ENCODE measurements at places on chromosomes 6 and 20.
A peak's percentile ranks its signal among the peaks of the same experiment; 100 is the strongest.

DNA sequence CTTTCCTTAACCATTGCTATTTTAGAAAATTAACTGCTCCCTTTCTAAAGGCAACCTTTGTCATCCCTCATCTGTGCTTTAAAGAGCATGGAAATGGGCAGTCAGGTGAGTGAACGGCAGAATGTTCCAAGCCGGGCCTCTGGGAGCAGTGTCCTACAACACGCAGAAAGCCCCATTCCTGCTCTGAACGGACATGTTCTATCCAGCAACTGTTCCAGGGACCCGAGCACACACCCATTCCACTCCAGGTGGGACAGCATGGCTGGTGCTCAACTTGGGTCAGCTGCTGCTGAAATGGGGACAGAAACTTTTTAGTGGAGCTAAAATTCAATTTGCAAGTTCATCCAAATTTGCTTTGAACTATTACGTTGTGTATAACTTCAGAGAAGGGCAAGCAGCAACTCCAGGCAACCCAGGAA lies 26.7 kb downstream of the DIDO1 start:
- DNase-seq, result no peak

DNA sequence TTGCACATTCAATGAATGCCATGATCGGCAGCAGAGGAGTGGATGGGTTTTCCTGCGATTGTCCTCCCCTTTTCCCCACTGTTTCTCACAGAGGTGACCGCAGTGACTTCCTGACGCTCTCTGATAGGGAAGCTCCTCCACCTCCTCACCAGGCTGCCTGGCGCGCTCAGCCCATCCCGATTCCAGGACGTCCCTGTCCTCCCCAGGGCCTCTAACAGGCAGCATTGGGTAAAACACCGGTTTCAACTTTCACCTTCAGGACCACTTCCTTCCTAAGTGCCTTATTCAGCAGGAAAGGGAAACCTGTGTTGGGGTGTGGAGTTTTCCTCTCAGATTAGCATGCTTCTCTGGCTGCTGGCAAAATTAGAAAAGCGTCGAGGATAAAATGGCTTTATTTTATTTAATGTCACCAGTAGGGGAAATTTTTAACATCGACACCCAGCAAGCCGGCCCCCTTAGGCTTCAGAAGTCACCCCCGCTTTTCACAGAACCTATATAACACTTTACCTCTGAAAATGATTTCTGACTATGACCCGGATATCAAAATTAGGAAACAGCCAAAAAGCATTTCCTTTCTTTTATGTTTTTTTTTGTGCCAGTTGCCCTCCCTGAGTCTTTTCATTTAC lies 570.4 kb upstream of the GJE1 start:
- DNase-seq, result no peak

GRCh38 chr6:20409427-20409971 lies 7.8 kb downstream of the E2F3 start:
- no peak for DNase-seq

GRCh38 chr6:80674669-80675068 lies 568.2 kb downstream of the BCKDHB start:
- DNase-seq, result no peak

DNA sequence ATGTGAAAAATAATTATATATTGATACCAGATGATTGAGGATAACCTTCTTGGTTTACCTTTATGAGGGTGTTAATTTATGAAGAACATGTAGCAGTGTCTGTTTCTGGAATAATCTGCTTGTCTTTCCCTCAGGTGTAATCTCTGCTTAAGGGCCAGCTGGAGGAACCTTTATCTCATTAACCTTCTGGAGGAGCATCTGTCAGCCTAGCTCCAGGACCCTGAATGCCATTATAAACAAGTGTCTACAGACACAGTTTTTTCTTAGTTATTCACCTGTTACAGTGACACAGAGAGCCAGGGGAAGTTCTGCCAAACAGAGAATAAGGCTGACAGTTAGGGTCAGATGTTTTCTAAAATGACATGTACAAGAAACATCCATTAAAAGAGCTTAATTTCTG lies at the start of gene IMPG1:
Gene IMPG1, minus strand, starts transcription at position 101 of the 400 bp plus-strand sequence. CDS start 174 bp downstream, outside the sequence.
- no peak for DNase-seq

DNA sequence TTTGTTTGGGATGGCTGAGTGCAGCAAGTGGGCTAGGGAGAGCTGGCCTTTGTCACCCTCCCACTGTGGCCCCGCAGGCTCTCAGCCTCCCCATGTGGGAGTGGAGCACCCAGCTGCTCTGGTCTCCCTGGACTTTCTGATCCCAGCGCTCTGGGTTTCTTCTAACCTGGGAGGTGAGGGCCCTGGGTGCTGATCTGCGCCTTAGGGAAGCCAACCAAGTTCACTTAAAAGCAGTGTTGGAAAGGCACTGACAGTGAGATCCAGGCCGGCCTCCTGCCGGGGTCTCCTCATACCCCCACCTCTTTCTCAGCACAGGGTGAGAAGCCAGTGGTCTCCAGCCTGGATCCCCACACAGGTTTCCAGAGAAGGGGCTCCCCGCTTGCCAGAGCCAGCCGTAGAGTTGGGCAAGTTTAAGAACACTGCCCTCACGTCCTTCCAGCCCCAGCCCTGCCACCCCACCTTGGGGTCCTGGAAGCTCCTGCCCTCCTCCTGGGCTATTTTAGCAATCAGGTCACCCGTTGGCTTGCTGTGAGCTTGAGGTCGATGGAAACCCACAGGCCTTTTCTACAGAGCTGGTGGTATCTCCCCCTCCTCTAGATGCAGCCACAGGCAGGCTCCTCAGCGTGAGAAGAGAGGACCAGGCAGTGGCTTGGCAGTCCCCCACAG lies 9.6 kb downstream of the C20orf203 start:
- no peak for DNase-seq

DNA sequence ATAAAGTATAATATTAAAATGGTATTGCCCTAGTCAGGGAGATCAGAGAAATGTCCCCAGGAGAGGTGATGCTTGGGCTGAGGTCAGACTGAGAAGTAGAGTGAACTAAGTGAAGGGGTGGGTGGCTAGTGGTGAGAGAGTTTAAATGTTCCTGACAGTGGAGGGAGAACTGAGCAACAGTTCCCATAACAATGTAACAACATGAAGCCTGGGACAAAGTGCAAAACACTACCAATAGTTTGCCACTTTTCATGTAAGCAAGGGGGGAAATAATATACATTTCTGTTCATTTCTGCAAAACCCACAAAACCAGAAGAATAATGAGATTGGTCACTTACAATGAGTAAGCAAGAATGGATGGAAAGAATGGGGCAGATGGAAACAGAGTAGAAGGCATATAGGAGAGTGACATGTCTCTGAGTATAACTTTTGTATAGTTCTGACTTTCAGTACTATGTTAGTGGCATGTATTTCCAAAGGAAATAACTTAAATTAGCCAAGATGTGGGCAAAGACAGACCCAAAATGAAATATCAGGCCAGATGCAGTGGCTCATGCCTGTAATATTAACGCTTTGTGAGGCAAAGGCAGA lies 13.3 kb upstream of the FAXC start:
- DNase-seq, result no peak

DNA sequence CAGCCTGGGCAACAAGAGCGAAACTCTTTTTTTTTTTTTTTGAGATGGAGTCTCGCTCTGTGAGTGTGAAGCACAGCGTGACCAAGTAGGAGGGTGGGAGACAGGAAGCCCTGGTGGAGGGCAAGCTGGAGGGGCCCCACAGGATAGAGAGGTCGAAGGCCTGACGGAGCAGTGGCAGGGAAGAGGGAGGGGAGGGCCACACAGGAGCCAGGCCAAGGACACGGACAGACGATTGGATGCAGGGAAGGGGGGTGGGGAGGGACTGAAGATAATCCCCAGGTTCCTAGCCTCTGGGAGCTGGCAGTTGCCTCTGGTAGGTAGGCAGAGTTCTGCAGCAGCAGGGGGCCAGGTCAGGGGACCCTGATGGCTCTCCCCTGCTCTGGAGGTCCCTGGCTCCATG lies 10.8 kb upstream of the GUCA1A start:
- no peak for DNase-seq

DNA sequence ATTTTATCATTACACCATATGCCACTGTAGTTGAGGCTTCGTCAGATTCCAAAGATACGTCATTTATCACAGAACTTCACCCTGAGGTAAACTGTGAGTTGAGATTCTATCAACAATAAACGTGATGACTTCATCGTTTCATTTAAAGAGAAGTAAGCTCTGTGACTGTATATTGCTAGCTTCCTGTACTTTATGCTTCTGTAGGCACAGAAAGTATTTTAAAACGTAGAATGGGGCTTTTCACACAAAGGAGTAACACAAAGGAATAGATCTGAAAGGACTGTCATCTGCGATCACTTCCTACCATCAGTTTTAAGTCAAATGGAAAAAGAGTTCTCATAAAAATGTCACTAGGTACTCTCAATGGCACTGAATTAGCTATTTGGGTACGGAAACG lies 234.4 kb upstream of the MCHR2 start:
- DNase-seq, result no peak

DNA sequence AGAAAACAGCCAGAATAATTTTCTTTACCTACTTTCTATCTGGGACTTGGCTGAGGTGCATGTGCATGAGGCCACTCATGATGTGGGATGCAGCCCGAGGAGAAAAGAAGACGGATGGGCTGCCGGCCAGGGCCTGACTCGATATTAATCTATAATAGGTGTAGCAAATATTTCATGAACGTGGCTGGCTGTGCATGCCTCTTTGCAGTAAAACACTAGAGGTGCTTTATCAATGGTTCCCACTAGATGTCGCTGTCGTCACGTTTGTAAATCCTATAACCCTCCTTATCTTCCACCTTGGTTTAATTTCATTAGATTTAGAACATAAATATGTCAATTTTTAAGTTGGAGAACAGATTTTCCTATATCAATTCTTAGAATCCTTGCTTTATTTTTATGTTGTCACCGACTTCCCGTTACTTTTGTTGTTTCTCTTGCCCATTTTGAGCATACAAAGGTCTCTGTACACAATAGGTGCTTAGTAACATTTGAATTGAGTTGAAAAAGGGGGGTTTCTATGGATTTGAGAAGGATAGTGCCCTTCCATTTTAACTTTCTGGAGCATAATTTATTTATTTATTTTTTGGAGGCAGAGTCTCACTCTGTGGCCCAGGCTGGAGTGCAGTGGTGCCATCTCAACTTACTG lies 19.6 kb upstream of the FERMT1 start:
- DNase-seq, result peak; percentile 40

GRCh38 chr6:157266274-157267101 lies 56.8 kb downstream of the TMEM242 start:
- DNase-seq, result no peak

GRCh38 chr20:3164763-3165410 lies 5.2 kb upstream of the FASTKD5 start:
- peak; percentile 51 for DNase-seq

Measured in hepatic stellate cell (primary cell).